ENCODE measurements at places on chromosomes 3 and 15.

DNA sequence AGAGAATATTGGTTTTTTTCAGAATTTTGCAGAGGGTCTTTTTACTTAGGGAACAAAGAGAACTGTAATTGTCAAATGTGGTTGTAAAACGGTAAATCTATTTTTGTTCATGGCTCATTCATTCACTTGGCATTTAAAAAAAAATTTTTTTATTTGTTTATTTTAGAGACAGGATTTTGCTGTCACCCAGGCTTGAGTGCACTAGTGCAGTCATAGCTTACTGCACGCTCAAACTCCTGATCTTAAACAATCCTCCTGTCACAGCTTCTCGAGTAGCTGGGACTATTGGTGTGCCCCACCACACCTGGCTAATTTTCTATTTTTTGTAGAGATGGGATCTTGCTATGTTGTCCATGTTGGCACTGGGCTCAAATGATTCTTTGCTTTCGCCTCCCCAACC lies 301.8 kb downstream of the LPP start:
- H3K27me3 ChIP-seq: no peaks in the 10 kb centered on the region
- H3K27ac ChIP-seq: no peak overlapping the region
- no peaks in the 10 kb centered on the region for H3K4me1 ChIP-seq

DNA sequence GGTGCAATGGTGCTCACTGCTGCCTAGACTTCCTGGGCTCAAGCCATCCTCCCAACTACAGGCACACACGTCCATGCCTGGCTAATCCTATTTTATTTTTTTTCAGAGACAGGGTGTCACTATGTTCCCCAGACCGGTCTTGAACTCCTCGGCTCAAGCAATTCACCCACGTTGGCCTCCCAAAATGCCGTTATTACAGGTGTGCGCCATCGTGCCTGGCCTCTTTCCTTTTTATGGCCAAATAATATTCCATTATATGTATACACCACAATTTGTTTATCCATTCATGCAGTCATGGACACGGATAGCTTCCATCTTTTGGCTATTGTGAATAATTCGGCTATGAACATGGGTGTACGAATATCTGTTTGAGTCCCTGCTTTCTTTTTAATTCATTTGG lies 962 bp upstream of the NEK4 start:
- H3K4me3 ChIP-seq: no peak overlapping the region
- H3K36me3 ChIP-seq: peaks cover 3% of the 10 kb centered on the region
- peak overlapping the region; percentile 80 for H3K27ac ChIP-seq

DNA sequence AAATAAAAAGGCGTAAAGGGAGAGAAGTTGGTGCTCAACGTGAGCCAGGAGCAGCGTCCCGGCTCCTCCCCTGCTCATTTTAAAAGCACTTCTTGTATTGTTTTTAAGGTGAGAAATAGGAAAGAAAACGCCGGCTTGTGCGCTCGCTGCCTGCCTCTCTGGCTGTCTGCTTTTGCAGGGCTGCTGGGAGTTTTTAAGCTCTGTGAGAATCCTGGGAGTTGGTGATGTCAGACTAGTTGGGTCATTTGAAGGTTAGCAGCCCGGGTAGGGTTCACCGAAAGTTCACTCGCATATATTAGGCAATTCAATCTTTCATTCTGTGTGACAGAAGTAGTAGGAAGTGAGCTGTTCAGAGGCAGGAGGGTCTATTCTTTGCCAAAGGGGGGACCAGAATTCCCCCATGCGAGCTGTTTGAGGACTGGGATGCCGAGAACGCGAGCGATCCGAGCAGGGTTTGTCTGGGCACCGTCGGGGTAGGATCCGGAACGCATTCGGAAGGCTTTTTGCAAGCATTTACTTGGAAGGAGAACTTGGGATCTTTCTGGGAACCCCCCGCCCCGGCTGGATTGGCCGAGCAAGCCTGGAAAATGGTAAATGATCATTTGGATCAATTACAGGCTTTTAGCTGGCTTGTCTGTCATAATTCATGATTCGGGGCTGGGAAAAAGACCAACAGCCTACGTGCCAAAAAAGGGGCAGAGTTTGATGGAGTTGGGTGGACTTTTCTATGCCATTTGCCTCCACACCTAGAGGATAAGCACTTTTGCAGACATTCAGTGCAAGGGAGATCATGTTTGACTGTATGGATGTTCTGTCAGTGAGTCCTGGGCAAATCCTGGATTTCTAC lies at the start of gene RARB:
RARB (plus strand) TSS at position 322 of the 847 bp plus-strand sequence; CDS start at position 791, 469 bp downstream.
- no peak within 1 kb of the TSS for H3K27ac ChIP-seq
- no peaks in the 10 kb centered on the region for H3K36me3 ChIP-seq
- peak; percentile 66 for DNase-seq
- H3K27me3 ChIP-seq: peaks cover 32% of the 10 kb centered on the region

DNA sequence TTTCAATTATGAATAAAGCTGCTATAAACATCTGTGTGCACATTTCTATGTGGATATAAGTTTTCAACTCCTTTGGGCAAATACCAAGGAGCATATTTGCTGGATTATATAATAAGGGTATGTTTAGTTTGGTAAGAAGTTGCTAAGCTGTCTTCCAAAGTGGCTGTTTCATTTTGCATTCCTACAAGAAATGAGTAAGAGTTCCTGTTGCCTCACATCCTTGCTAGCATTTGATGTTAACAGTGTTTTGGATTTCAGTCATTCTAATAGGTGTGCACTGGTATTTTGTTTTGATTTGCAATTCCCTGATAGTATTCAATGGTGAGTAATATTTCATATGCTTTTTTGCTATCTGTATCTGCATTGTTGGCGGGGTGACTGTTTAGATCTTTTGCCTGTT lies 120.7 kb upstream of the MDFIC2 start:
- no peaks in the 10 kb centered on the region for H3K36me3 ChIP-seq
- no peaks in the 10 kb centered on the region for H3K4me1 ChIP-seq
- H3K4me3 ChIP-seq: no peak overlapping the region
- no peak for DNase-seq

GRCh38 chr15:70507772-70508371 lies 255.5 kb downstream of the UACA start:
- H3K4me3 ChIP-seq: no peak overlapping the region
- peaks cover 11% of the 10 kb centered on the region for H3K27me3 ChIP-seq
- no peak overlapping the region for H3K27ac ChIP-seq
- peaks cover 21% of the 10 kb centered on the region for H3K4me1 ChIP-seq

DNA sequence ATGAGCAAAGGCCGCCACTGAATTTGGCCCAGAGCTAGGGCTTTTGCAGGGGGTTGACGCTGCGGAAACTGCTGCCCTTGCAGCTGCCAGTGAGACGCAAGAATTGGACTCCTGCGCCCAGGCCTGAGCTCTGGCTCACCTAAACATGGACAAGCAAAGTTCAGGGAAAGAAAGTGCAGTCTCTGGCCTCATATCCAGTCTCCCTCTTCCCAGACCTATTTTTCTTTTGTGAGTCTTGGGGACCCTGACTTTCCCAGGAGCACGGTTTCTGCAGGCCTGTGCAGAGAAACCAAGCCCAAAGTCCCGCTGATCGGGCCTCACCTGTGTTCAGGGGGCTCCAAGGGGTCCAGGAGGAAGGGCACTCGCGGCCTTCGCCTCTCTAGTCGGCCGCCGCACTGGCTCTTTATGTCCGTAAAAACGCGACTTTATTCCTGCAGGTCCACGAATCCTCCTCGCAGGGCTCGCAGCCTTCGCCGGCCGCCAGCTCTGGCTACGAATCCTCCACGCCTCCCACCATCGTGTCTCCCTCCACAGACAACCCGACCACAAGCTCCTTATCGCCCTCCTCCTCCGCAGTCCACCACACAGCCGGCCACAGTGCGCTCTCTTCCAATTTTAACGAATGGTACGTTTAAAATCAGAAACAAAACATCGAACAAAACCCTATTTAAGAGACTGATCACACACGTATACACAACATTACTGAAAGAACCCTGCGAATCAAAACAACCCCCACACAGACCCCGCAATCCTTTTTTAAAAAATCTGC lies 3.9 kb downstream of the ZIC1 start:
- no peaks in the 10 kb centered on the region for H3K4me1 ChIP-seq
- DNase-seq: no peak
- peaks cover 7% of the 10 kb centered on the region for H3K27me3 ChIP-seq
- no peak overlapping the region for H3K27ac ChIP-seq
- no peak overlapping the region for H3K4me3 ChIP-seq

- no peaks in the 10 kb centered on the region for H3K4me1 ChIP-seq
- no peak for DNase-seq
- no peak overlapping the region for H3K27ac ChIP-seq
- no peak overlapping the region for H3K4me3 ChIP-seq
Observed at GRCh38 chr15:72866182-72866581, 82.6 kb upstream of the ADPGK start.

DNA sequence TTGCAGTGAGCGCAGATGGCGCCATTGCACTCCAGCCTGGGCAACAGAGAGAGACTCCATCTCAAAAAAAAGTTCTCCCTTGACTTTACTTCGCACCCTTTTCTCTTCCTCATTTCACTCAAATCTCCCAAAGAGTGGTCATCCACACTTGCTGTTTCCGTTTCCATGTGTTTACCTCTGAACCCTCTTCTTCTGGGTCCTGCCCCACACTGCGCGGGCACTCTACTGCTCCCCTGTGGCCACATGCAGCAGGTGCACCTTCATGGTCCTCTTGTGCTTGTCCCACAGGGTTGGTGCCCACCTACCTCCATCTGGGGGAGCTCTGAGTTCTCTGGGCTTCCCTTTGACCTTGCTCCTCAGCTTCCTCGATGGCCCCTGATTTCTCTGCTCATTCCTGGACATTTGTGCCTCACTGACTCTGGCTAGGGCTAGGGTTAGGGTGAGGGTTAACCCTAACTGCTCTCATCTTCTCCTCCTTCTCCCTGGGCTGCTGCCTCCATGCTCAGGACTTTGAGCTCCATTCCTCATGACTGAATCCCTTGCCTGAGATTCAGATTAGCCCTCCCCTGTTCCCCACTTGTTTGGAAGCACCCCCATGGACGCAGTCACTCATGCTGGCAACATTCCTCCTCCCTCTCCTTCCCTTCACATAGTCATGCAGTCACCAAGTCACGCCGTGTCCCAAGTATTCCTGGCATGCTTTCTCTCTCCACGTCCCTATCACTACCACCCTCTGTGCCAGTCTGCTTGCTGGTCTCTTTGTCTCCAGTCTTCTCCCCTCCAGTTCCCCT lies 26.6 kb upstream of the KY start:
- peak; percentile 23 for DNase-seq
- H3K4me1 ChIP-seq: no peaks in the 10 kb centered on the region
- peaks cover 1% of the 10 kb centered on the region for H3K27me3 ChIP-seq
- H3K27ac ChIP-seq: no peak overlapping the region
- H3K4me3 ChIP-seq: no peak overlapping the region

DNA sequence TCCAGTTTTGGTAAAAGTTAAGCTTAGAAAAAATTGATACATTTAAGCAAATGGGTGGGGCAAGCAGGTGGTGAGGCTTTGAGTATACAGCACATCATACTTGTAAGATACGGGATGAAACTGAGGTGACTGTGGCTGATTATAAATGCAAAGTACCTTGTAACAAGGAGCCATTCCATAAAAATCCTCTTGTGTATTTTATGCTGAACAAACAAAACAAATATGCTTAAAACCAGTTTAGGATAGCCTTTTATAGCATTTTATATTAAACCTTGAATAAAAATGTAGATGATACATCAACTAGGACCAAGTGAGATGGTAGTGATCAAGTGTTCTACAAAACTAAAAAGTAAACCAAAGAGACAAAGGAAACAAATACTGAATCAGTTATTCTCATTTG lies 3.4 kb downstream of the PLSCR1 start:
- H3K36me3 ChIP-seq: no peaks in the 10 kb centered on the region
- H3K27ac ChIP-seq: no peak overlapping the region
- H3K4me3 ChIP-seq: 0 out of 2 replicates have a peak overlapping the region, but pooled peaks have one; percentile 11
- H3K4me1 ChIP-seq: peaks cover 69% of the 10 kb centered on the region

- no peak overlapping the region for H3K4me3 ChIP-seq
- no peaks in the 10 kb centered on the region for H3K36me3 ChIP-seq
Observed at GRCh38 chr3:44020143-44020542, 221.5 kb upstream of the TOPAZ1 start.

DNA sequence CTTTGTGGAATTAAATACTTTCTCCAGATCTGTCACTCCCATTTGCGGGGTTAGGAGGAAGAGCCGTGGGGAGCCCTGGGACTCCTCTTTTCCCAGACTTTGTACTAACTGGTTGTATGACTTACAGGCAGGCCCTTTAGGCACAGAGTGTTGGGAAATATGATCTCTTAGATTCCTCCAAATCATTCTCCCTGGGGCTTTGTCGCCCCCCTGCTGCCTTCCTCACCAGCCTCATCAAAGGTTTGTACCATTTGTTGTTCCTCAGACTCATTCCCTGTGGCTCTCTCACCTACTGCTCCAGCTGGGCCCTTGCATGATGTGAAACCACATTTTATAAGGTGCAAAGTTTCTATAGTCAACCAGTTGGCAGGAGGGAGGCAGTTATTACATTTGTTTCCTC lies 56.4 kb downstream of the CRYGS start:
- H3K27ac ChIP-seq: no peak overlapping the region
- no peak for DNase-seq
- H3K4me3 ChIP-seq: no peak overlapping the region
- no peaks in the 10 kb centered on the region for H3K36me3 ChIP-seq

DNA sequence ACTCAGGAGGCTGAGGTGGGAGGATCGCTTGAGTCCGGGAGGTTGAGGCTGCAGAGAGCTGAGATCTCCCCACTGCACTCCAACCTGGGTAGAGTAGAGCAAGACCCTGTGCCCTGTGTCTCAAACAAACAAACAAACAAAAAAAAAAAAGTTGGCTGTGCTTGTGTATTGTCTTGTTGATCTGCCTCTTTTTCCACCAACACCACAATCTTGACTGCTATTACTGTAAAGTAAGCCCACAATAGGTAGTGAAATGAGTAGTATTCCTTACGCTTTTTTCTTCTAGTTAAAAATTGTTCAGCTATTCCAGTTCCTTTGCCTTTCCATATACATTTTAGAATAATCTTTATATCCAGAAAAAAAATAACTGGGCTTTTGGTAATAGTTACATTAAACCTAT lies 35.5 kb downstream of the PTH1R start:
- H3K36me3 ChIP-seq: peaks cover 8% of the 10 kb centered on the region
- no peak for DNase-seq
- H3K27me3 ChIP-seq: 0 out of 3 replicates have a peak, but pooled peaks cover 7% of the 10 kb centered on the region

- H3K27me3 ChIP-seq: peaks cover 2% of the 10 kb centered on the region
- H3K4me1 ChIP-seq: peaks cover 26% of the 10 kb centered on the region
- no peak overlapping the region for H3K27ac ChIP-seq
- no peaks in the 10 kb centered on the region for H3K36me3 ChIP-seq
- DNase-seq: peak; percentile 62
Observed at GRCh38 chr15:80776420-80777045, 2.6 kb upstream of the CEMIP start.

Data from HepG2 (cell line).